ENCODE measurements at places on chromosomes 1 and 21.
A peak's percentile ranks its signal among the peaks of the same experiment; 100 is the strongest.

DNA sequence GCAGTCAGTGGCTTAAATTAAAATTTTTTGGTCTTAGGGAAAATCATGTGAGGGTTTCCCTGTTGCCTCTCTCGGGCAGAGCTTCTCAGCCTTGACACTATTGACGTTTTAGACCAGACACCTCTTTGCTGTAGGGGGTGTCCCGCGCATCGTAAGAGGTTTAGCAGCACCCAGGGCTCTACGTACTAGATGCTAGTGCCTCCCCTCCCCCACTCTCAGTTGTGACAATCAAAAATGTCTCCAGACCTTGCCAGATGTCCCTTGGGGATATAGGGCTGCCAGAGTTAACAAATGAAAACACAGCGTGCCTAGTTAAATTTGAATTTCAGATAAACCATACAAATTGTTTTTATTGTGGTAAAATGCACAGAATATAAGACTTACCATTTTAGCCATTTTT, 293.3 kb downstream of the DISC1 start:
- peak; percentile 31 for DNase-seq

DNA sequence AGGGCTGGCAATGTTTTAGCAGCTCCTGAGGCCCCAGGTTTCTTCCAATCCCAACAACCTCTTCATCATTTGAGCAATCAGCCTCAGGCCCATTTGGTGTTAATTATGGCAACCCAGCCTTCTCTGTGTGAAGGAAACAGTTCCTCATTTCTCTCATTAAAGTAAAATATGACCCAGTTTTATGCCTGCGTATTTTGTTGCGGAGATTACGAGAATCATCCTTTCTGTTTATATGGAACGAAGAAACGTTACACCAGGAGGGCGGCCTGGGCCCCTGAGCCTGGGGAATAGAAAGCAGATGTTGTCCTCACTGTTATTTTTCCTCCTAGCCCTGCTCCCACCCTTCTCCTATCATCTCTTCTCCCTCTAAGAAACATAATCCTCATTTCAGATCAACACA, 332.2 kb upstream of the USP24 start:
- no peak for DNase-seq

- peak; percentile 73 for DNase-seq
Measured at GRCh38 chr1:6603238-6603914, 707 bp upstream of the KLHL21 start.

GRCh38 chr1:10291705-10292104, 81.3 kb downstream of the KIF1B start:
- no peak for DNase-seq

GRCh38 chr1:41525891-41526587, 41.6 kb upstream of the EDN2 start:
- no peak for DNase-seq

DNA sequence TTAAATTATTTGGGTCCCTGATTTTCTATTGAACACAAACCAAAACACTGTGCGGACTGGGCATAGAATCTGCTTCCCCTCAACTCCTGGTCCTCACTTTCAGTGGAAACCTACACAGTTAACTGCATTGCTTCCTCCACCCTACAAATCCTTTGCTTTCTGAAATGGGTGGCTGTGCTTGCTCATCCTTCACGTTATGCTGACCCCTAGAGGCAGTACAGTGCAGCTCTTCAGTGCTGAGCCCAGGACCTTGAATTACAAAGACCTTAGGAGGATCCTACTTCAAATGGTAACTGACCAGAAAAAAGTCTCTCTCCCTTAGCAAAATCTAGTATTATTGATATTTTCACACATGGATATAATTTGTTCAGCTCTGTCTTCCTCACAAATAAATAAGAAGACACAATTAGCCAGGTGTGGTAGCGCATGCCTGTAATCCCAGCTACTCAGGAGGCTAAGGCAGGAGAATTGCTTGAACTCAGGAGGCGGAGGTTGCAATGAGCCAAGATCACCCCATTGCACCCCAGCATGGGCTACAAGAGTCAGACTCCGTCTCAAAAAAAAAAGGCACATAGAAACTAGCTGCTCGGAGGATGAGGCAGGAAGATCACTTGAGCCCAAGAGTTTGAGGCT, 63.4 kb upstream of the L1TD1 start:
- DNase-seq: peak; percentile 4

DNA sequence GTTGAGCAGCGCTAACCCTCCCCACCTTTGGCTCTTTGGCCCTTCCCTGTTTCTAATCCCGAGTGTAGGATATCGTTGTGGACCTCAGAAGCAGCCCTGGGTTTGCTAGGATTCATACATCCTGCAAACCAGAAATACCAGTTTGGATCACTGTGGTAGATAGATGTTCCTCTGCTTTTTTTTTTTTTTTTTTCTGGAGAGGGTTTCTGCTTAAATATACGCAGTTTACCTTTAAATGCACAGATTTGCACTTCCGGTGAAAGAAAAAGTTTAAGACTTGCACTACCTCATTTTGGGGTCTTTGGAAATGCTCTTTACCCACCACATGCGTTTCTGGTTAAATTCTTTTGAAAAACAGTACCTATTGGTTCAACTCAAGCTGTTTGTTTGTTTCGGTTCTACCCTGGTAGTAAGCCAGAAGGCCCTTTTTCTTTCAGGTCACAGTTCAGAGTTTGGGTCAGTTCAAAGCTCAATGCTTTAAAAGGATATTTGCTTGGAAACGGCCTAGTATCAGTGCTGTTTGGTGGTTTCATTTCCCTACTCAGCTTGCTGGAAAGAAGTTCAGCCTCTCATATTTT, 908 bp downstream of the DDI2 start:
- DNase-seq: no peak

DNA sequence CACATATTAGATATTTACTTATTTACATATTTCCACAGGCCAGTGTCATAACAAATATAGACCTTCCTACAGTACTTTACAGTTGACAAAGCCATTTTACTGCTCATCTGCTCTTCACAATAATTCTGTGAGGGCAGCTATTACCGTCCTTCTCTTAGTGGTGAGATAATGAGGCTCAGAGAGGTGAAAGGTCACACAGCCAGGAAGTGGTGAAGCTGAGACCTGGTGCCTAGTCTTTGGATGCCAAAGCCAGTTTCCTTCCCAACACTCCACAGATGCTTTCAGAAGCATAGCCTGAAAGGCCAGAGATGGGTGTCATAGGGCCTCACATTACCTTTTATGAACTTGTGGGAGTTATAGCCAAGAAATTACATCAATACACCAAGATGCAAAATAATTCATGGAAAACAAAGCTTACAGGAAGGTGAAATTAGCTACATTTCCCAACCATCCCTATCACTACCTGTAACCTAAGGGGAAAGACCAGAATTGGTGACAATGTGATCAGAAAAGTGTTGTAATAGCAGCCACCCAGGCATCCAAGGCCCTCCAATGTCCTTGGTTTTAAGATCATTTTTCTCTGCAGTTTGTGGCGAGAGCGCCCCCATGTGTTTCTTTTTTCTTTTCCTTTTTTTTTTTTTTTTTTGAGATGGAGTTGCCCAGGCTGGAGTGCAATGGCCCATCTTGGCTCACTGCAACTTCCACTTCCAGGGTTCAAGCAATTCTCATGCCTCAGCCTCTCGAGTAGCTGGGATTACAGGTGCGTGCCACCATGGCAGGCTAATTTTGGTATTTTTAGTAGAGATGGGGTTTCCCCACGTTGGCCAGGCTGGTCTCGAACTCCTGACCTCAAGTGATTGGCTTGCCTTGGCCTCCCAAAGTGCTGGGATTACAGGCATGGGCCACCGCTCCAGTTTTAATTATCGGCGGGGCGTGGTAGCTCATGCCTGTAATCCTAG, 26.5 kb upstream of the RPL11 start:
- no peak for DNase-seq

Measured in CD4-positive, alpha-beta T cell treated with Interleukin-1 beta for 1 hour (primary cell).